ENCODE measurements at places on chromosomes 2 and 18.

GRCh38 chr2:162828545-162828944, 10.0 kb downstream of the KCNH7 start:
- DNase-seq, result no peak

- no peak for DNase-seq
Observed at GRCh38 chr2:76667821-76668271, 854.3 kb downstream of the LRRTM4 start.

DNA sequence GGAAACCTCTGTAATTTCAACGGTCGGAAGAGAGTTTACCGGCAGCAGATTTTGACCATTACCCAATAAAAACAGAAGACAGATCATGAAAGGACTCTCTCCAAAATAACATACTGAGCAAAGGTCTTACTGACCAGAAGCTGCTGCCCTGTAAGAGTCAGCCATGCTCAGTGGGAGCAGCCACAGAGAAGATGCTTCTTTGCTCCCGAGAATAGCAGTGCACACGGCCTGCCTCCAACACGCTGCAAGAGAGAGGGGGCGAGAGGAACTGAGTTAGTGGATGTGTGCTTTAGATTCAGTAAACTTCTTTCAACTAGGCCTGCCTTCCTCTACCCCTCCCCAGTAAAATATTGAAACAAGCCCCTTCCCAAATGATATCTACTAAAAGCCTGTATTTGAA, 103.7 kb downstream of the NCK2 start:
- DNase-seq, result no peak

DNA sequence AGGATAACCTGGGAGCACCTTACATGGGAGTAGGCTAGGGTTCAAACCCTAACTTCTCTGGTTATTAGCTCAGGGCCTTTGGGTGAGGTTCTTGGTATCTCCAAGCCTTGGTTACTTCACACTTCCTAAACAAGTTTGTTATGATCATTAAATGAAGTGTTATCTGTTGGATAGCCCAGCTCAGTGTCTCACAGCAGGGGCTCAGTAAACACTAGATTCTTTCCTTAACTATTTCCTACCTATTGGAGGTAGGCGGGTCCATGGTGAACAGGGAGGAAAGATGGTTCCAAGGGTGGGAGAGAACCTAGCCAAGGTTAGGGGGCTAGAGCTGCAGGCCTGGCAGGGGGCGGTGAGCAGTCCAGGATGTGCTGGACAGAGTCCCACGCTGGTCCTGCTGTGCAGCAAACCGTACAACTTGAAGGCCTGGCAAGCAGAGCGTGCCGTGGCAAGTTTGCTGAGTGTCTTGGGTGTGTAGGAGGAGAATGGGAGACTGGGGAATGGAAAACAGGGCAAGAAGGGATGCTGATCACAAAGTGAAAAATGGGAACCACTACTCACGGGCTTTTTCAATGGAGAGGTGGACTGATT, 259.1 kb downstream of the PRKCE start:
- DNase-seq, result no peak

GRCh38 chr2:120797421-120798221, 62.0 kb downstream of the GLI2 start:
- DNase-seq, result no peak

DNA sequence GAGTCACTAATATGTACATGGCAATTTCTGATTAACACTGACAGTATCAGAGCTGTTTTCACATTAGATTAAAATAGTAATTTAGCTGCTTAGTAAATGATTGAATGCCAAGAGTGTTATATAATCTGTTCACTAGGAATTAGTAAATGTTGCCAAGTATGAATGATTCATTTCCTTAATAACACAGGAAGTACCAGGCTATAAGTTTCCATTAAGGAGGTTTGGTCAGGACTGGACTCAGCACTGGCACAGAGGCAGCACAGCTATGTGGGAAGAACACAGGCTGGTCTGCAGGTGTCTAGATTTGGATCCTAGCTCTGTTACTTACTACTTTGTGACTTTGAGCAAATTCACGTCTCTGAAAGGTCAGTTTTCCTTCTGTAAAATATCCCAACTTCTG, 97.2 kb downstream of the TDRD15 start:
- DNase-seq, result no peak

DNA sequence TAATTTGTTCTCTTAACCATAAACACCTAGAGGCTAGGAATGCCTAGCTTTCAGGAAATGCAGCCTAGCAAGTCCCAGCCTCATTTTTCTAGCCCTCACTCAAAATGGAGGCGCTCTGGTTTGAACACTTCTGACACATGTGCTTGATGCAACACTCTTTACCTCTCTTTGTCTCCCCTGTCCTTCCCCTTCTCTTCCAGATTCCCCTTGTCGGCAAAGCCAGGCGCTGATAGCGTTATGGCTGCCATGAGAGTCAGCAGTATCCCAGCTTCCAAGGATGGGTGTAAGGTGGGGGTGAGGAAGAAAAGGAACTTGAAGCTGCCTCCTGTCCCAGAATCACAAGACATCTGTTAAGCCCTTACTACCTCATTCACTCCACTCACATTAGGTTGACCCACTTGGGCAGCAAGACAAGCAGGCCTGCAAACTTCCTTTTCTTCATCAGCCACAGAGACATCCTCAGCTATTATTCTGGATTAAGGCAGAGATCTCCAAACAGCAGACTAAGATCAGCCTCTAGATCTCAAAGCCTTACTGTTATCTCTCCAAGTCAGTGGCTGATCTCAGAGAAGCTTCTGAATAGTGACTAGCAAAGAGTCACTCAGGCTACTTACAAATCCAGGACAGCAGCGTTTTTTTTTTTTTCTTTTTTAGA, 1.9 kb upstream of the ST3GAL5 start:
- no peak for DNase-seq

GRCh38 chr2:178307650-178308049, 113.3 kb downstream of the OSBPL6 start:
- DNase-seq, result no peak

- DNase-seq, result no peak
Observed at GRCh38 chr18:2091937-2092336, 479.4 kb downstream of the METTL4 start.

GRCh38 chr2:171524018-171524401, 1.7 kb downstream of the CYBRD1 start:
- DNase-seq, result peak; percentile 75

- no peak for DNase-seq
Observed at GRCh38 chr2:40324656-40325055, 127.2 kb downstream of the SLC8A1 start.

DNA sequence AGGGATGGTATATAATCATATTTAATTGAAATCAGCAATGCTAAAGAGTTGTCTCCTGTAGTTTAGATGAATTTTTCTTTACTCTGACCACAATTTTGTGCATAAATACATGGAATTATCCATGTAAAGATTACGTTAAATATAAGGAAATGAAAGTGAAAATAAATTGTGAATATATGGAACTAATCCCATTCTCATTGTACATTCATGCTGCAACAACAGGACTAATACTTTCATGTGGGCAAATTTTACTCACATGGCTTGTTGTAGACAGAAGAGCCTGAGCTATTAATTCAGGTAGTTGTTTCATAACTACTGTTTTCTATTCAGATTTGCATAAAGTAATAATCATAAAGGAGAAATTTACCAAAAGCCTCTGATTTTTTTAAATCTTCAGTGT, 357.8 kb downstream of the ARHGAP15 start:
- DNase-seq, result no peak

- no peak for DNase-seq
Observed at GRCh38 chr2:54964271-54964670, 86.0 kb downstream of the RTN4 start.

GRCh38 chr2:26279886-26280285, 35.1 kb downstream of the HADHB start:
- DNase-seq, result no peak

GRCh38 chr2:208010506-208010905, 14.8 kb downstream of the PLEKHM3 start:
- no peak for DNase-seq

GRCh38 chr2:187519419-187520120, 34.7 kb downstream of the TFPI start:
- no peak for DNase-seq

GRCh38 chr2:162433491-162433890, 89.6 kb downstream of the GCA start:
- DNase-seq, result no peak

GRCh38 chr2:186912979-186913378, 64.0 kb upstream of the ZSWIM2 start:
- no peak for DNase-seq

- no peak for DNase-seq
Observed at GRCh38 chr2:109523536-109524361, 90.0 kb downstream of the SEPTIN10 start.

DNA sequence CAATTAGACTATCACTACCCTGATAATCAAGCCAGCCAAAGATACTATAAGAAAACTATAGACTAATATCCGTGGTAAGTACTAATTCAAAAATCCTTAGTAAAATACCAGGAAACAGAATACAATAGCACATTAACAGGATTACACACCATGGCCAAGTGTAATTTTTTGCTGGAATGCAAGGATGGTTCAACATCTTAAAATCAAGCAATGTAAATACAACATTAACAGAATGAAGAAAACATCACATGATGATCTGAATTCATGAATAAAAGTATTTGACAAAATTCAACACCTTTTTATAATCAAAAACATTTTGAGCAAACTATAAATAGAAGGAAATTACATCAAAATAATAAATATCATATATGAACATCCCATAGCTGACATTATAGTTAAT, 350.7 kb upstream of the LRRTM1 start:
- DNase-seq, result no peak

DNA sequence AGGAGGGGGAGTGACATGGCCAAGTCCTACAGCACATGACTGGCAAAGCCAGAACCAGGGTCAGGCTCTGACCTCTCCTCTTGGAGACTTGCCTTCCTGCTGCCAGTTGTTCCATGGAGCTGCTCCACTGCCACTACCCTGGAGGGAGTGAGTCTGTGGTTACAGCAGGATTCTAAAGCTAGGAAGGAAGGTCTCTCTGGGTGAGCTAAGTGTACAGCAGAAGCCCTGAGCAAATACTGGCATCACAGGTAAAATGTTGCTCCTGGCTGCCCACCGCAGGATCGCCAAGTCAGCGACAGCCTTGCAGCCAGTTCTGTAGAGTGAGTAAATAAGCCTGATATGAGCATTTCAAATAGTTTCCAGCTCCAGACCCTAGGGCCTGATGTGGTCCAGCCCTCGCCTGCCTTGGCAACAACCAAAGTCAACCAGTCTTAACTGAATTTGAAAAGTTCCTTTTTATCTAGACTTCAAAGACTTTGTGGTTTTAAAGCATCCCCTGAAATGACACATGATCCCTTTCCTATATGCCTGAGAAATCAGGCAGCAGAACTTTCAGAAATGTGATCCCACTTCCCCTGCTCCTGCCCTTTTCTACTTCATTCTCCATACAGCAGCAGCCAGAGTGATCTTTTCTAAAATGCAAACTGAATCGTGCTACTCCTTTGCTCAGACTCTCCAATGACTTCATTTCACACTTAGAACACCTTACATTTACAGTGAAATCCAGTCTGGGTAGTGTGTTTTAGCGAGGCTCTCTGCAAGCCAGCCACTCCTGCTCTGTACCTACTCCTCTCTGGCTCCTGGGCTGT, 114.3 kb downstream of the MGAT5 start:
- no peak for DNase-seq

DNA sequence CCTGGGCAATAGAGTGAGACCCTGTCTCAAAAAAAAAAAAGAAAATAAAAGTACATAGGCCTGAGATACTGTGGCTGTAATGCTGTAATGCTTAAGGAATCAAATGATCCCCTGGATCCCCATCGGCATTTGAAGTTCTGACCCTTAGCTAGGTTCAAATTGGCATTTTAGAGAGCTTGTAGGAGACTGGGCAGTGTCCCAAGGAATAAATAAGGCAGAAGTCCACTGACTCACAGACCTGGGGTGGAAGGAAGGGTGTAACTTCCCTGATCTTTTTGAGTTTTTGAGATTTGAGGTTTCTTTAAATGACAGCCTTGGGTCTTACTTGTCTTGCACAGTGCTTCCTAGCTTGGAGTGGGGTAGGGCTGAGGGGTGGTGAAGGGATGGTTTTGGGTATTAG, 553.7 kb downstream of the SLC4A3 start:
- DNase-seq, result no peak

GRCh38 chr2:41691561-41691960, 356.3 kb upstream of the PKDCC start:
- no peak for DNase-seq

DNA sequence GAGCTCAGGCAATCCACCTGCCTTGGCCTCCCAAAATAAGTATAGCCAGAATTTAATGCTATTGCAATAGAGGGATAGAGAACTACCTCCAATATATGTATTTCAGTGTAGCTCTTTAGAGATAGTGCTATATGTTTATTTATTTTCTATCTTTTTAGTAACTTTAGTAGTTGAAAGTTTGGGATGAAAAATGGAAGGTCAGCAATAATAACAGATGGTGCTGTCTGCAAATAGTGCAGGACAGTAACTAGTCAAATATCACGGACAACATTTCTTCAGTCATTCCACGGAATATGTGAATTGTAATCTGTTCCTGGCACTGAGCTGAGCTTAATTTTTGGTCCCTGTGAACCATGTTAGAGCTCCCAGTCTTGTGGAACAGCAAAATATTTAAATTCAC, 43.2 kb upstream of the GULP1 start:
- DNase-seq, result no peak

DNA sequence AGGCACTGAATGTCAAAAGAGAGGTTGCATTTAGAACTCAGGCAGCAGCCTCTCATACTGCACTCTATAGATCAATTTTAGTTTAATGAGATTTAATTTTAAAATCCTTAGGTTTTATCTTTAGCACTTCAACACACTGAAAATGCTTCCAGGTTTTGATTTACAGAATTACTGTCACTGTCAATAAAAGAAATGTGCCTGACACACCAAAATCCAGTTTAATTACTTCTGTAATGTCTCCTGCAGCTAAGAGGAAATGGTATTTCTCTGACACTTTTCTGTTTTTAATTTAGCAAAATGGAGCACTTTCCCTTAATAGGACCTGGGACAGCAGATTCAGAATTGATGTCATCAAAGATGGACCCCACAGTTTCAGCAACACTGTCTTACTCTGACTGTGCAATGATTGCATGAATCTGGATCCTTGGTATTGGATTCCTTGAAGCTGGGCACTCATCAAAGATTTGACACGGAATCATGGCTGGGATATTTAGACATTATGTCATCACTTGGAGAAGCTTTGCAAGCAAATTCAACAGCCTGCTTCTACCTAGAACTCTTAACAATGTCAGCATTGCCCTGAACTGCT, 576.5 kb downstream of the NRXN1 start:
- DNase-seq, result no peak

DNA sequence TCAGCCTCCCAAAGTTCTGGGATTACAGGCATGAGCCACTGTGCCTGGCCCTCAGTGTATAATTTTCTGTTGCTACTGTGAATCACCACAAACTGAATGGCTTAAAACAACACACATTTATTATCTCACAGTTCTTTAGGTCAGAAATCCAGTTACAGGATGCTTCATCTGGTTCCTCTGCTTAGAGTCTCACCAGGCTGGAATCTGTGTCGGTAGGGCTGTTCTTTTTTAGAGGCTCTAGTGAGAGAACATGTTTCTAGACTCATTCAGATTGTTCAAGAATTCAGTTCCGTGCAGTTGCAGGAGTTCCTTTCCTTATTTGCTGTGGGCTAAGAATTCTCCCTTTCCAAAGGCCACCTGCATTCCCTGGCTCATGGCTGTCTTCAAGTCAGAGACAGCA, 22.2 kb downstream of the CCDC121 start:
- DNase-seq, result no peak
